Neural progenitor cell (in vitro differentiated cells): ENCODE measurements at places on chromosomes 7 and 10. TPM values are rescaled to one million over a fixed set of nuclear protein-coding genes. Genes with fewer than 3 reads are reported as not detected.
A peak's percentile ranks its signal among the peaks of the same experiment; 100 is the strongest.

- no peak for DNase-seq
Observed at GRCh38 chr10:125766511-125766910, 9.1 kb downstream of the MMP21 start.

DNA sequence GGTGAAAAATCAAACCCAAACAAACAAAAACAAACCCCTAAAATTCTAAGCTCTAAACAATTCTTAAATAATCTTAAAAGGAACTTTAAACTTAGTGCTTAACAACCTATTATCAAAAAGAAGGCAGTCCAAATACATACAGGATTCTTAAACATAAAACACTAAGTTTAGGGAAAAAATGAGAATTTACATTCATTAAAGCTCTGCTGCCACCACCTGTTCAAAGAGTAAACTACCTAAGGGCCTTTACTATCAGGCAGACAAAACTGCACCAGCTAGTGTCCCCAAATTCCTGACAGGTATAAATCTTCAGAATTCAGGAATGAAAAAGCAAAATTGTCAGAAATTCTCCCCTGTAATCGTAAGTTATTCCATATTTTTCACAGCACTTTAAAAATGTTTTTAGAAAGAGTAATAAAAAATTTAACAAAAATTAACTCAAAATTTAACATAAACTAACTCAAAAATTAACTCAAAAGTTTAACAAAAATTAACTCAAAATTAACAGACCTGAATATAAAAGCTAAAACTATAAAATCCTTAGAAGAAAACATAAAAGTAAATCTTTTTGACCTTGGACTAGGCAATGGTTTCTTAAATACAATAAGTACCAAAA, 55.1 kb downstream of the PDZD8 start:
- DNase-seq, result peak; percentile 53

DNA sequence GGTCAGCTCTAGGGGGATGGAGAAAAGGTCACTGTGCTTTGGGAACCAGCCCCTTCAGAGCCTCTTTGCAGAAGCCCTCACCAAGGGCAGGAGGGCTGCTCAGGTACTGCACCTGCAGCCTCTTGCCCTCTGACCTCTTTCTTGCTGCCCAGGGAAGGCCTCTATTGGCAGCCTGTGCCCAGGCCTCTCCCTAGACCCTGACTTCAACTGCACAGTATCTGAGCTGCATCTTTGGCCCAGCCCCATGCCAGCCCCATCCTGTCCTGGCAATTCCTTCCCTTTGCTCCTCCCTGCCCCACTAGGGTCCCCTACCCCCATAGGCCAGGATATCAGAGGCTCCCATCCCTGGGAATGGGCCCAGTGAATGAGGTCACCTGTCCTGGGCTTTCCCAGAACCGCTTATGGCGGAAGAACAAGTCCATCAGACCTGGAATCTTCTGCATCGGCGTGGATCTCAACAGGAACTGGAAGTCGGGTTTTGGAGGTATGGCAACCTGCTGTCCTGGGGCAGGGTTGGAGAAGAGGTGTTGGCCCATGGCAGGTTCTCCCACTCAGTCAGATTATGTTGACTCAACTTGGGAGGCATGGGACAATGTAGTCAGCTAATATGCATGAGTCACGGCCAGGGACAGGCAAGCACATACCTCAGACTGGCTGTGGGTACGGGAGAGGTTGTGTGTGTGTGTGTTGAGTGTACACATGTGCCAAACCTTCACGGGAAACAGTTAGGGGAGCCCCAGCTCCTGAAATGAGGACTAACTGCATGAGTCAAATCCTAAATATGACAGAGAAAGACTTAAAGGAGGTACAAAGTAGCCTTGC, 17.1 kb upstream of the CPA1 start:
- no peak for DNase-seq

DNA sequence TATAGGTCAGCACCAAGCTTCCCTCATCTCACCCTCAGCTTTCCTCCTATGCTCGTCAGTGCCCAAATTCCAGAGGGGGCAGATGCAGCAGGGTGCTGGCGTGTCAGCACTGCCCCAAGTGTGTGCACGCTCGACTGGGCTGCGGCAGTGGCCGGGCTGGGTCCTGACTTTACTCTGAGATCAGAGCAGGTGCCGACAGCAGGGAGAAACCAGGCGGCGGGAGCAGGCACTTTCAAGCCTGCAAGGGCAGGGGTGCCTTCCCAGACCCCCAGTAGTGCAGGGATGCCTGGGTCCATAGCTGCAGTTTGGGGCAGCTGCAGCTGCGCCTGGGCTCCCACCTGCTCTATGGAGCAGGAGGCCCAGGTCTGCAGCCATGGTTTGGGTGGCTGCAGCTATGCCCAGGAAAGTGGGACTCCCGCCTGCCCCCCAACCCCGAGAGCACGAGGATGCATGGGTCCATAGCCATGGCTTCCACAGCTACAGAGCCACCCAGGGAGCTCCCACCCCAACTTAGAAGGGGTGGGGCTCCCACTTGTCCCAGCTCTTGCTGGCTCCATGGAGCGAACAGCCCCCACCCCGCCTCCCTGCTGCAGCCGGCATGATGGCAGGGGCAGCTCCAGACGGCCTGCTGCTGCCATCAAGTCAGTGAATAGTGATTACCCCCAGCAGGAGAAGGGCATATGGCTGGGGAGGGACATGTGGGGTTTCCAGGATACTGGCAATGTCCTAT, 199.2 kb upstream of the KMT2E start:
- DNase-seq, result no peak

GRCh38 chr7:55526329-55526728, 46.0 kb downstream of the VOPP1 start:
- DNase-seq, result no peak

DNA sequence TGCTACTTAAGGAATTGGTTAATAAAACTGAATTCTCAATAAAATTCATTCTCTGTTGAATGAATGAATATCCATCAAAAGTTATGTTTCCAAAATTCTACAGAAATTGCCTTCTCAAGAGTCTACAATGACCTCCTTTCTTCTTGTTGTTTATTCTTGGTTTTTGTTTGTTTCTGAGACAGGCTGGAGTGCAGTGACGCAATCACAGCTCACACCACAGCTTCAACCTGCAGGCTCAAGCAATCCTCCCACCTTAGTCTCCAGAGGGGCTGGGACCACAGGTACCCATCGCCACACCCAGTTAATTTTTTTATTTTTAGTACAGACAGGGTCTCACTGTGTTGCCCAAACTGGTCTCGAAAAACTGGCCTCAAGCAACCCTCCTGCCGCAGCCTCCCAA, 97.6 kb downstream of the LMBR1 start:
- no peak for DNase-seq

- no peak for DNase-seq
Observed at GRCh38 chr7:157501581-157501980, 164.8 kb downstream of the DNAJB6 start.

GRCh38 chr10:11639849-11640764, 28.7 kb upstream of the USP6NL start:
- DNase-seq, result no peak

The METTL27 gene
- total RNA-seq, result 10.5 and 12.0 TPM in 2 replicates

The TDRD1 gene
- total RNA-seq, result 0.04 TPM in 1 of 2 replicates, not detected in the other

The CCL24 gene
- not detected in 2 replicates for total RNA-seq
